ENCODE measurements at places on chromosomes 1 and 21. TPM values are rescaled to one million over a fixed set of nuclear protein-coding genes. Genes with fewer than 3 reads are reported as not detected.

Gene KMO
- total RNA-seq = 1.1 TPM

Gene GPR25
- not detected for total RNA-seq

Gene NCMAP
- total RNA-seq = 0.09 TPM

Gene NPHS2
- total RNA-seq = not detected

Gene ADORA1
- 0.55 TPM for total RNA-seq
